ENCODE measurements at places on chromosomes 1 and 21. TPM values are rescaled to one million over a fixed set of nuclear protein-coding genes. Genes with fewer than 3 reads are reported as not detected.

Gene YARS1
- 77.4 TPM for total RNA-seq

Gene S100A12
- total RNA-seq = not detected

Gene KCNE1
- total RNA-seq = not detected

Gene IL10RB
- 21.1 TPM for total RNA-seq

Gene DMRTA2
- total RNA-seq = 0.13 TPM

Gene UBL4B
- total RNA-seq = not detected

Gene C1QB
- total RNA-seq = not detected

Gene PTPN22
- not detected for total RNA-seq

Gene CELA3A
- not detected for total RNA-seq

Gene ZBTB8A
- total RNA-seq = 2.9 TPM

Gene CIART
- 0.39 TPM for total RNA-seq

Gene SLC30A2
- total RNA-seq = 0.05 TPM

Gene CFAP45
- total RNA-seq = 0.51 TPM

Gene CRNN
- not detected for total RNA-seq

Gene LCE2B
- total RNA-seq = not detected

Gene S100A3
- 106 TPM for total RNA-seq

Gene TRIM17
- not detected for total RNA-seq

Gene TMOD4
- total RNA-seq = not detected

Gene SLC16A4
- total RNA-seq = 26.5 TPM

Gene RNU11
- not detected for total RNA-seq

Gene TNFAIP8L2
- not detected for total RNA-seq

Gene C4BPA
- 0.58 TPM for total RNA-seq

Gene DCDC2B
- not detected for total RNA-seq

Gene AGO4
- total RNA-seq = 4.2 TPM

Gene TSPEAR
- total RNA-seq = not detected

Gene DCST2
- not detected for total RNA-seq
